Mesenteric fat pad (tissue), 1 donor: ENCODE measurements at places on chromosomes 12 and 14. TPM values are rescaled to one million over a fixed set of nuclear protein-coding genes. Genes with fewer than 3 reads are reported as not detected.

The MYO1A gene
- total RNA-seq: 3.6 TPM

The PKP2 gene
- 1.00 TPM for total RNA-seq

The LALBA gene
- total RNA-seq: not detected

The B4GALNT3 gene
- 0.61 TPM for total RNA-seq

The TMEM121 gene
- total RNA-seq: 2.1 TPM

The TUNAR gene
- not detected for total RNA-seq

The KRR1 gene
- total RNA-seq: 39.8 TPM

The OR4N2 gene
- total RNA-seq: not detected

The NTF3 gene
- total RNA-seq: 0.84 TPM

The WNT1 gene
- total RNA-seq: not detected

The BICDL1 gene
- total RNA-seq: 0.39 TPM

The XPOT gene
- 96.1 TPM for total RNA-seq

The RNASE4 gene
- total RNA-seq: 67.0 TPM

The MMP17 gene
- 4.7 TPM for total RNA-seq

The KRT82 gene
- not detected for total RNA-seq

The ISCA2 gene
- total RNA-seq: 17.8 TPM

The RAN gene
- 472 TPM for total RNA-seq

The AICDA gene
- total RNA-seq: not detected

The PRB2 gene
- not detected for total RNA-seq

The CCDC197 gene
- not detected for total RNA-seq

The ARHGDIB gene
- 136 TPM for total RNA-seq

The NRXN3 gene
- total RNA-seq: 0.84 TPM

The NINJ2 gene
- 18.5 TPM for total RNA-seq

The EMP1 gene
- total RNA-seq: 1,519 TPM

The GRIP1 gene
- 1.6 TPM for total RNA-seq

The RCOR1 gene
- 21.9 TPM for total RNA-seq

The DNAH10 gene
- total RNA-seq: 0.51 TPM

The GDF3 gene
- total RNA-seq: 0.26 TPM

The GON7 gene
- total RNA-seq: 7.4 TPM

The RBM19 gene
- total RNA-seq: 30.4 TPM

The FGF23 gene
- total RNA-seq: not detected

The BEGAIN gene
- total RNA-seq: 2.2 TPM
